ELR (cell line): ENCODE measurements at places on chromosomes 5 and 9.

- no peak for DNase-seq
These were observed 30.6 kb downstream of the NKD2 start for GRCh38 chr5:1039210-1039548.

DNA sequence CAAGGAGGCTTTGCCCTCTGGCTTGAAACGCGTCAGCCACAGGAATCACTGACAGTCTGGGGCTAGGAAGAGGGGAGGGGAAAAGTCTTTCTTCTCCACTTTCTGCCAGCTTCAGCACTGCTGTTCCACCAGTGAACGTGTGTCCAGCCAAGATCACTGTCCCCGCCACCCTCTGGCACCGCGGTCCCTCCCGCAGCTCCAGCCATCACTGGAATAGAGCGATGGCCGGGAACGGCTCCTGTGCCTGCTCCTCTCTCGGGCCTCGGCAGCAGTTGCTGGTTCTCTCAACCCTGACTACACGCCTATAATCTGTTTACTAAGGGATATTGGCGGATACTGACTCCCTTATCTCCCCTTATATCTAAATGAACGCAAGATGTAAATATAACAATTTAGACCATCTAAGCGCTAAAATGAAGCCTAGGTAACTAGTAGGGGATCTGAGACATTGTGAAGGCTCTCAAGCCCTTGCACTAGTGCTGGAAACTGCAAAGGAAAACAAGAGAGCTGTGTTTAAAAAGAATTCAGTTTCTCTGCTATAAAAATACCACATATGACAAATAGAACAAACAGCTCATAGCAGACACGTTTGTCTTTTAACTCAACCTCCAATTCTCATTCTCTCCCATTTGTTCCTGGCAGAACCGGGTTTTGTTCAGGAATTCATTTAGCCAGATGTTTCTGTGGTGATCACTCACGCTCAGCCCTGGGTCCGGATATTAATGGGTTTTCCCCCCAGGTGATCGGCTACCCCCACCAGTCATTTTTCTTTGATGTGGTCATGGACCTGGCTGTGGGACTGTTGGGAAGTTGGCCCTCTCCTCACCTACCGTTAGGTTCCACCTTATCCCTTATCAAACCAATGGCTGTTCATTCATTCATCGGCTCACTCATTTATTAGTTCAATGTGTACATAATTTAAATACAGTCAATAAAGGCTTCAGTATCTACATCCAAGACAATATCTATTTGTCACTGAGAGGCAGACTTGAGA, 149.8 kb downstream of the MED10 start:
- DNase-seq, result no peak

- no peak for DNase-seq
These were observed 11.1 kb downstream of the NR5A1 start for GRCh38 chr9:124496075-124496449.

- no peak for DNase-seq
These were observed 13.5 kb upstream of the NIPAL4 start for GRCh38 chr5:157446412-157446935.

- DNase-seq, result peak; percentile 23
These were observed 1.3 kb upstream of the LCN12 start for GRCh38 chr9:136950656-136951276.

DNA sequence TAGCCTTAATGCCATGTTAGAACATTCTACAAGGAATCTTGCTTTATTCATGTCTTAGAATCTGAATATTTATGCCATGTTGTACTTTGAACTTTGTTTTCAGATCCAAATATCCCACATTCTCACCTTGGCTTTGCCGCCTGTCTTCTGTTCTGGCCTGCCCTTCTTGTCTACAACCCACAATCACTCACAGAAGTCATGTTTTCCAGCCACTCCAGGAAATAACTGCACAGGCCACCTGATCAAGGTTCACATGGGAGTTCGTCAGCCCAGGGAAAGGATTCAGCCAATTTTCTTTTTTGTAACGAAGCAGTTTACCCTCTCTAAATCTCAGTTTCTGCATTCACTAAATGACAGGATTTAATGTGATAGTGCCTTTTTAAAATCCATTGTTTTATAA, 70.5 kb downstream of the JAKMIP2 start:
- no peak for DNase-seq

DNA sequence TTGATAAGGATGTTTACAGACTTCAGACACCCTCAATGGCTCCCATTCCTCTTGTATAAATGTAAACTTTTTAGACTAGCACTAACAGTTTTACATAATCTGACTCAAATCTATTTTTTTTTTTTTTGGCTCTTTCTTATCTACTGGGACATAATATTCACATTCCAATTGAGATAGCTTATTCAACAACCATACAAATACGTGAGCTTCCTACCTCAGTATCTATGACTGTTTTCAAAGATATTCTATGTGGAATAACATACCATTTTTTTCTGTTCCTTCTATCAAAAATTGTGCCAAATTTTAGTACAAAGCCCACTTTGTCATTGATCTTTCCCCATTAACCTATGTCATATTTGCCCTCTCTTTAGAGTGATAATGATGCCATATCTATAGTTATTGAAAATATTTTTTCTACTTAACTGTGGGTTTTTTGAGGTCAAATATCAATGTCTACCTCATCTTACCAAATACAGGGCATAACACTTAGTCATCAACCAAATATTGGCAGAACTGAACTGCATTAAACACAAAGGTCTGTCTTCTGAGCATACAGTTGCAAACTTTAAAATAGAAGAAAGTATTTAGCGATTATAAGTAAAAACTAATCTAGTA, 482.6 kb downstream of the PTPRD start:
- DNase-seq, result no peak

DNA sequence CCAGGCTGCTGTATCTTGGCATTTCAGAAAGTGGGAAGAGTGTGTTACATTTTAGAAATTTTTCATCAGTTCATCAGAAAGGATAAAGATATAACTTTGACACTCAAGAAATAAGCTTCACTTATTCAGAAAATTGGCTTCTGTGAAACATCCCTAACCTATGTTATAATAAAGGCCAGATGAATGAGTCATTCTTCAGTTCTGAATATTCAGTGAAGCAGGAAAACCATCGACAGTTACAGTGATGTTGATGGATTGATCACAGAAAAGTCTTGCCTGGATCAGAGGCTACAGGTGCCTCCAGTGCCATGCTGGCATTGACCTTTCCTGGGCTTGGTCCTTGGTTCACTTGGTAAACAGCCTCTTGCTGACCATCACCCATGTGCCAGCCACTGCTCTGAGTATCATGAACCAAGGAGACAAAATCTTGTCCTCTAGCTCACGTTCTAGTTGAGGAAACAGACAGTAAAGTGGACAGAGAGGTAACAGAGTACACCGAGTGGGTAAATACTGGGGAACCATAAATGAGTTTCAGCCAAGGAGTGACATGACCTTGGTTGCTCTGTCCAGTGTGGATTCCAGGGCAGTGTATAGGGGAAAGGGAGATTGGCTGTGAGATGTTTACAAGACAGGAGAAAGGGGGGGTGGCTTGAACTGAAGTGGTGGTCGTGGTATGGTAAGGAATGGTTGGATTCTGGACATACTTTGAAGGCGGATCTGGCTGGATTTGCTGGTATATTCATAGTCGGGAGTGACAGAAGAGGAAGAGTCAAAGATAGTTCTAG, 98.6 kb downstream of the AMBP start:
- peak; percentile 42 for DNase-seq

- no peak for DNase-seq
These were observed 133.4 kb downstream of the PALM2AKAP2 start for GRCh38 chr9:109913461-109913810.

DNA sequence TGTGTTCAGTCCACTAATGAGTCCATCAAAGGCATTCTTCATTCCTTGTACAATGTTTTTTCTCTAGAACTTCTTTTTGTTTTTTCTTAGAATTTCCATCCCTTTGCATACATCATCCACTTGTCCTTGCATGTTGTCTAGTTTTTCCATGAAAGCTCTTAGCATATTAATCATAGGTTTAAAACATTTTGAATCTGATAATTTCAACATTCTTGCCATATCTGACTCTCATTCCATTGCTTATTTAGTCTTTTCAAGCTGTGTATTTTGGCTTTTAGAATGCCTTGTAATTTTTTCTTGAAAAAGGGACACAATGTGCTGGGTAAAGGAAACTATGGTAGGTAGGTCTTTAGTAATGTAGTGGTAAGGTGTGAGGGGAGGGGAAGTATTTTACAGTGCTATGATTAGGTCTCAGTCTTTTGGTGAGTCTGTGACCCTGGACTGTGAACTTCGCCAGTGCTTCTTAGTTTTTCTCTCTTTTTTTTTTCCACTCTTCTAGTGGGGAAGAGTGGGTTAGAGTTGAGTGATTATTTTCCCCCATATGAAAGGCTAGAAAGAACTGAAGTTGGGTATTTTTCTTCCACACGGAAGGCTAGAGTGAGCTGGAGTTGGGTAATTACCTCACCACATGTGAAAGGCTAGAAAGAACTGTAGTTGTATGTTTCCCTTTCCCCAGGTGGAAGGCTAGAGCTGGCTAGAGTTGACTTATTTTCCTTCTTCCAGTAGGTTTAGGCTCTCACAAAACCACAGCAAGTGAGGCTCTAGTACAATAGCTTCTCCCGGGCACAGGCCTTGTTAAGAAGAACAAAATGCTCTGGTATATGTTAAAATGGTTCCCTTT, 172.1 kb downstream of the SNX18 start:
- no peak for DNase-seq

GRCh38 chr5:154217462-154217861, 26.9 kb downstream of the GALNT10 start:
- no peak for DNase-seq

DNA sequence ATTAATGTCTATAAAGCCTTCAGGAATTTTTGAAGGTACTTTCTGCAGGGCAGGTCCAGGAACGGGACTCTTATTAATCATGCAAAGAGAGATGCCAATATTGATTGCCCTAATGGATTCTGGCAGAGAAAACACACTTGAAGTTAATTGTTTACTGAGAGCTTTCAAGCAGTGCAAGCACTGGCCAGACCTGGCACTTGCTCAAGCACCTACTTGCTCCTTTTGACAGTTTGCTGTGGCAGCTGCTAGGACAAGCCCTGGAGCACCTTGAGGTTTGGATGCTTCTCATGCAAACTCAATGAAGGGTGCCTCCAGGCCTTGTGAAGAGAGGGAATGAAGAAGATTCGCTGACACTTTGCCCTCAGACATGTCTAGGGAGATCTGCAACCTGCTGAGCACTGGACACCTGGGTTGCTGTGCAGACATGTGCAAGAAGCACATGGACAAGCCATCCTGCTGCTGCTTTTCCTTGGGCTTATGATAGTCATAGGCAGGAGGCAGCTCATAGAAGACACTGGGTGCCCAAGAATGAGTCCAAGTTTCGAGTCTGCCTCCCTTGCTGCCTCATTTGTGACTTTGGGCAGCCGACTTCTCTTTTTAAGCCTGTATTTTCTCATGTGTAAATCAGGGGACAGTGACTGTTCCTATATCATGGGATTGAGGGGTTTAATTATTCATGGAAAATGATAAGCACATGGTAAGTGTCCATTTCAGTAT, 88.8 kb upstream of the EQTN start:
- no peak for DNase-seq

DNA sequence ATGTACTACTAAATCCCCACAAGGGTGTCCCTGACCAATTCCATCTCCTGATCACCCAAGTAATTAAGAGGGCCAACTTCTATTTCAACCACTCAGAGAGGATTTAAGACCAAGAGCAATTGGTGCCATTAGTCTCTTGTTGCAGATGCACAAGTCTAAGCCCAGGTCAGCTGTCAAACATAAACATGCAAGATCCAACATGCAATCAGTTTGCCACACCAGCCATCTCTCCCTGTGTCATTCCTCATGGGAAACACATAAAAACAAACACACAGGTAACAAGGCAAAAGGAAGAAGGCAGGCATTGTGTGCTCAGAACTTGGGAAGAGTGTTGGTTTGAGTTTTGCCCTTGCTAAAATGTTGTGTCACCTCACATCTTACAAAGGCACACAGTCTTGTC, 139.2 kb downstream of the SPOCK1 start:
- no peak for DNase-seq

- no peak for DNase-seq
These were observed 14.4 kb downstream of the SIT1 start for GRCh38 chr9:35636135-35636876.

DNA sequence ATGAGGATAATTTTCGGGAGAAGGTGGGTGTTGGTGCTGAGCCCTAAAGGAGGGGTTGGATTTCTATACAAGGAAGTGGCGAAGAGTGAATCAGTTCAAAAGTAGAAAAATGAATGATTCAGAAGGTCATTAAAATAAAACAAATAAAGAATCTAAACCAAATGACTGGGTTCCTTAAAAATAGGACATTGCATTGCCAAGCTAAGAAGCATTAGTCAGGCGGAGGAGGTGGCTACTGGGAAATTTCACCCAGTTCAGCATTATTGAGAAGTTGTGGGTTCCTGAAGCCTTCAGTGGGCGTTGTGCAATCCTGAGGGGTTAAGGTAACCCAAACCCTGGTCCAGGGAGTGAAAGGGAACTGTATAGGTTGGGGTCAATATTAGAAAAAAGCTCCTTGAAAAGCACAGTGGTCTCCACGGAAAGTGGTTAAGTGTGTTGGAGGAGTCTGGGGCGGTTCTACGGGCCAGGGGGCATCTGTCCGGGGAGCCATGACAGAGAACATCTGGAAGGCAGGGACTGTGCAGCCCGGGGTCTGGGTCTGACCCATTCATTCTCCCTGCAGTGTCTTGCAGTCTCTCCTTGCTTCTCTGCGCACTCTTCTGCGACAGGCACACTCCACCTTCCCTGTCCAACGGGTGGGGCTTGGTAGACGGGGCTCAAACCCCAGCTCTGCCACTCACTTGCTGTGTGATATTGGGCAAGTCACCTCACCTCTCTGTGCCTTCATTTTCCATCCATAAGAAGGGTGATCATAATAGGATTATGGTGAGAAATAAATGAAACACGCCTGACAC, 27.6 kb upstream of the DUSP1 start:
- peak; percentile 95 for DNase-seq

DNA sequence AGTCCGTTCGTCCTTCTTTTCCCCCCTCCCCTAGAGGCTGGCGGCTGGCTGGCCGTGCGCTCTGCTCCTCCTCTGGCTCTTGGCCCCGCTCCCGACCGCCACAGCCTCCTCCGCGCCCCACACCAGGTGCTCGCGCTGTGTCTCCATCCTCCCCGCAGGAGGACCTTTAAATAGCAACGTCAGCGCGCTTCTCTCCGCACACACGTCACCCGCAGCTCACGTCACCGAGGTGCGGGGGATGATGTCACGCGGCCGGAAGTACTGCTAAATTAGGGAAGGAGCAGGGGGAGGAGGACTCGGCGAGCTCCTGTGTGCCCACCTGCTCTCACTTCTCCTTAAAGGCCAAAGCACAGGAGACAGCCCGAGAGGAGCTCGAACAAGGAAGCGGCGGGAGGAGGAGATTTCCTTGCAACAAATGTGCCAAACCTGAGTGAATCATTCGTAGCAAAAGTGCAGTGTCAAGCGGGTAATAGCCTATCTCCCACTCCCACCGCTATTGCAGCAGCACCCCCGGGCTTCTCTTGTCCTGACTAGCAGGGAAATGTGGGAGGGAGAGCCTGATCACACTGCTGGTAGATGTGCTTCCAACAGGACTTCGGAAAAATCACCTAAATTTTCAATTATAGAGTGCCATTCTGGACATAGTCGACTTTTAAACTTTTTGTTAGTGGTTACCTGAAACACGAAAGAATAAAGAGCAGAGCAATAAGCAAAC, 614 bp upstream of the HOMER1 start:
- DNase-seq, result peak; percentile 88

- DNase-seq, result no peak
These were observed 23.9 kb downstream of the GOLM1 start for GRCh38 chr9:86075132-86076109.

GRCh38 chr9:96574455-96574854, 45.2 kb downstream of the CDC14B start:
- DNase-seq, result no peak
